ENCODE measurements at places on chromosomes 5 and 9.

- no peak for DNase-seq
These were observed 47.3 kb downstream of the UHRF2 start for GRCh38 chr9:6460189-6460768.

GRCh38 chr5:170430866-170431437 lies 41.8 kb upstream of the KCNMB1 start:
- DNase-seq: no peak

- no peak for DNase-seq
These were observed 183.7 kb downstream of the SAXO1 start for GRCh38 chr9:18849270-18849669.

DNA sequence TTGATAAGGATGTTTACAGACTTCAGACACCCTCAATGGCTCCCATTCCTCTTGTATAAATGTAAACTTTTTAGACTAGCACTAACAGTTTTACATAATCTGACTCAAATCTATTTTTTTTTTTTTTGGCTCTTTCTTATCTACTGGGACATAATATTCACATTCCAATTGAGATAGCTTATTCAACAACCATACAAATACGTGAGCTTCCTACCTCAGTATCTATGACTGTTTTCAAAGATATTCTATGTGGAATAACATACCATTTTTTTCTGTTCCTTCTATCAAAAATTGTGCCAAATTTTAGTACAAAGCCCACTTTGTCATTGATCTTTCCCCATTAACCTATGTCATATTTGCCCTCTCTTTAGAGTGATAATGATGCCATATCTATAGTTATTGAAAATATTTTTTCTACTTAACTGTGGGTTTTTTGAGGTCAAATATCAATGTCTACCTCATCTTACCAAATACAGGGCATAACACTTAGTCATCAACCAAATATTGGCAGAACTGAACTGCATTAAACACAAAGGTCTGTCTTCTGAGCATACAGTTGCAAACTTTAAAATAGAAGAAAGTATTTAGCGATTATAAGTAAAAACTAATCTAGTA lies 482.6 kb downstream of the PTPRD start:
- DNase-seq: no peak

GRCh38 chr9:136572003-136572827 lies 26.4 kb upstream of the NOTCH1 start:
- no peak for DNase-seq

DNA sequence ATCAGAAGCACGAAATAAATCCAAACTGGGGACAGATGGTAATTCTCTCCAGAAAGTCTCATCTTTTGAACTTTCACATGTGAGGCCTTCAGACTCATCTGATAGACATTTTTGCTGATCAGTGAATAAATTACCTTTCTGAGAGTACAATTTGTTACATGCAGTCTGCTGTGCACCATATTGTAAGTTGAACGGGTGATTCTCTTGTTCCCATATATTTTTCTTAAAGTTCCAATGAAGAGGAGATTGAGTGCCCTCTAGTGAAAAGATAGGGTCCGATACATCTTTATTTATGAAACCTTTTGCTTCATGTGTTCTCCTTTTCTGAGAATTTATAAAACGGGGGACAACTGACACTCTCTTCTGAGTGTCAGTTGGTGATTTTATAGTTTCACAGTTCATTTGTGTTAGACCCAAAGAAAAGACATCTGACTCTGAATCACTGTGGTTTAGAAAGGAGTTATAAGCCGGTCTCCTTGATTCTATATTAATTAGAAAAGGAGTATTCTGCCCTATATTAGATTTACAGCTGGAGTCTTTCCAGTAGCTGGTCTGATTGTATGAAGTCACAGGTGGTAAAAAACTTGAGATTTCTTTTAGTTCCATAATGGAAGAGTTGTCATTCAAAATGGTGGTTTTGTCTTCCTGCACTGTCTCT lies 30.4 kb downstream of the GNG10 start:
- no peak for DNase-seq

DNA sequence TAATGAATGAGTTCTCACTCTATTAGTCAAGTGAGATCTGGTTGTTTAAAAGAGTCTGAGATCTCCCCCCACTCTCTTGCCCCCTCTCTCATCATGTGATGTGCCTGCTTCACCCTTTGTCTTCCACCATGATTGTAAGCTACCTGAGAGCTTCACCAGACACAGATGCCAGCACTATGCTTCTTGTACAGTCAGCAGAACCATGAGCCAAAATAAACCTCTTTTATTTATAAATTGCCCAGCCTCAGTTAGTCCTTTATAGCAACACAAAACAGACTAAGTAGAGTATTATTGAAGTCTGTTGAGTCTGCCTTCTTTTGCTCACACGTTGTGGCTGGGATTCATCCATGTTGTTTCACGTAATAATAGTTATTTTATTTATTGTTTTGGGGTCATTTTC lies 14.3 kb downstream of the CYSTM1 start:
- no peak for DNase-seq

DNA sequence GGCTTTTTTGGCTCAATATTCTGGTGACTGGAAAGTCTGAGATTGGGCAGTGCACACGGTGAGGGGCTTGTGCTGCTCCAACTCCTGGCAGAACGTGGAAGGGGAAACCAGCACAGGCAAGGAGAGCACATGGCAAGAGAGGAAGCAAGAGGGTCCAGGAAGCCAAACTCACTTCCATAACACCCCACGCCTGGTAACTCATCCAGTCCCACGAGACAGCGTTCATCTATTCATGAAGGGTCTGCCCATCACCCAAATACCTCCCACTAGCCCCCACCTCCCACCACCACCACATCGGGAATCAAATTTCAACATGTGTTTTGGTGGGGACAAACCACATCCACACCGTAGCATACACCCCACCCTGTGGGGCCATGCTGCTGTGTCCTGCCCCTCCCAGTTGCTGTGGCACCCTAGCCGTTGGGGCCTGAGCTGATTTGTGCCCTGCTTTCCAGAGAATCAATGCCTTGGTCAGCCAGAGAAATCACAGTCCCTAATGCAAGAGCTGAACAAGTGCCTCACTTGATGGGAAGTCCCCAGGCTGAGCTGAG lies 27.3 kb downstream of the PROP1 start:
- no peak for DNase-seq

DNA sequence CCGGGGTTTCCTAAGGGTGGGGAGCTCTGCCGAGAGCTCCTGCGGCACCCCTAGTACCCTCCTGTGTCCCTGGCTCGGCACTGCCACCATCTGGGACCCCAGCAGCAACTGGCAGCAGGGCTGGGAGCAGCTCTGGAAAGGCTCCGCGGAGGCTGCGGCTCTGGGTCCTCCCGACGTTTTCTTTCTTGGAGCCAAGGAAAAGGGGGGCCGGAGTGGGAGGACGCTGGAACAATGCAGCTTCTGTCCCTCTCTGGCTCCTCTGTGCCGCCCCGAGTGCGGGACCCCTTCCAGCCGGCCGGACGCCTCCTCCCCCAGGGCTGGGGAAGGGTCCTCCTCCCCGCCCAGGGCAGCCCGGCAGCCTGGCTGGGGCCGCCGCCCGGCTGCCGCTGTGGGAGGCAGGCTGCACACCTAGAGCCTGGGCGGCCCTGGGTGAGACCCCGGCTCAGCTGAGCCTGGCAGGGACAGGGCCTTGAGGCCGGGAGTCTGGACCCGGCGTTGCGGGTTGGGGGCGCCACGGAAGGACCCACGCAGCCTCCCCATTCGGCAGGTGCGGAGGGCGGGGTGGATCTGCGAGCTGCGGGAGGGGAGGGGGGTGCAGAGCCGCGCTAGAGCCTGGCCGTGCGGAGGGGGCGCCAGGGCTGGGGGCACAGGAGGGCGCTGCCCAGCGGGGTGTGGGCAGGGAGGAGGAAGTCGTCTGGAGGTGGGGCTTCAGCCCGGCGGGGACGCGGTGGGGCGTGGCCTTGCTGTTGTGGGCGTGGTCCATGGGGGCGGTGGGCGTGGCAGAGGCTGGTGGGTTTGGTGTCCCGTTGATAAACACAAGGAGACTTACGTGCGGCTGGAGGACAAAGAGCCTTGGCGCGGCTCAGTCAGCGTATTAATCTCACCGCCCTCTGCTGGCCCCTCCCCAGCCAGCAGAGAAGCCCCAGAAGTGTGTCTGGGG lies 15.1 kb downstream of the GPSM1 start:
- DNase-seq: peak; percentile 90

DNA sequence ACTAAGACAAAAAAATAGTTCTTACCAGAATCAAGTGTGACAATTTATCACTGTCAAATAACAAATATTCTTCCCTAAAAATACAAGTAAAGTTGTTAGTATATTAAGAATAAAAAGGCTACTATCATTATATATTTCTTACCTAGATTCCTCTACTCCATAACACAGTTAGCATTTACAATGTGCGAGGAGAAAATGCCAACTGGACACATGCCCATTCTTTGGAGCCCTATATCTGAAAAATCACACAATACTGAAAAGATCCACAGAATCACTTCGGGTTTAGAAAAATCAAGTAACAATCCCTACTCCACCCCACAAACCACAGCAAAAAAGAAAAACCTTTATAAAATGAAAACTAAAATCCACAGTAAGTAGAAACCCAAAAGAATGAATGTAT lies 70.9 kb downstream of the PKD2L2 start:
- no peak for DNase-seq

DNA sequence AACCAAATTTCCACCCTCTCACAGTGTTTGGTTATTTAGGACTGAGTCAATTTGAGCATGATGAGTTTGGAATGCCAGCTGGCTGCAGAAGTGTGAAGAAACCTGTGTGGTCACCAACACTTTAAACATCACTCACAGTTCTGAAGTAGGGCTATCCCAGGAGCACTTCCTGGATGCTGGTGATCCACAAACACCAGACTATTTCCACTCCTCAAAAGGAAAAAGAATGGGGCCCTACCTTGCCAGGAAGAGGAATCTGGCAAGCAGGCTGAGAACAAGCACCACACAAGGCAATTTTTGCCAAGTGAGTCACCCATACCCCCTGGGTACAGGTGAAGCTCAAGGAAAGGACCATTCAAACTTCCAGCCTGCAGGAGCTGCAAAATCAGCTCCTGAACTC lies 294.2 kb upstream of the PTGER4 start:
- DNase-seq: no peak

GRCh38 chr9:77417566-77417965 lies 230.6 kb downstream of the GNA14 start:
- DNase-seq: no peak

- DNase-seq: no peak
These were observed 3.2 kb upstream of the HSD17B3 start for GRCh38 chr9:96305171-96305570.

DNA sequence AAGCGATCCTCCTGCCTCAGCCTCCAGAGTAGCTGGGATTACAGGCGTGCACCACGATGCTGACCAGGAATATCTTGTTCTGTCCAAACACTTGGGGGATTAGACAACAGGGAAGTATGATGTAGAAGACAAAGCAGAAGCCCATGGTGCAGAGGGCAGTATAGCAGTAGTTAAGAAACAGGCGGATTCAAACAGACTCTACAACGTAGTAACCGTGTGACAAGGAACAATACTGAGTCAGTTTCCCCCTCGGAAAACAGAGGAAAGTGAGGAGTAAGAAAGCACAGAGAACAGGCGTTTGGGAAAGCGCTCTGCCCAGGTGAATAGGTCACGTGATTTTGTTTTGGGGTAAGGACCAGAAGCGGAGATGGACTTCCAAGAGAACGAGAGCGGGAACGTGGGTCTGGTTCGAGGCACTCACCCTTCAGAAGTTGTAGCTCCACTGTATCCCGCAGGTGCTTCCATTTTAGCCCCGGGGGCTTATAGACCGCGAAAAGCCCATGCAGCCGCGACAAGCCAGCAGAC lies 306 bp downstream of the TRUB2 start:
- DNase-seq: no peak

DNA sequence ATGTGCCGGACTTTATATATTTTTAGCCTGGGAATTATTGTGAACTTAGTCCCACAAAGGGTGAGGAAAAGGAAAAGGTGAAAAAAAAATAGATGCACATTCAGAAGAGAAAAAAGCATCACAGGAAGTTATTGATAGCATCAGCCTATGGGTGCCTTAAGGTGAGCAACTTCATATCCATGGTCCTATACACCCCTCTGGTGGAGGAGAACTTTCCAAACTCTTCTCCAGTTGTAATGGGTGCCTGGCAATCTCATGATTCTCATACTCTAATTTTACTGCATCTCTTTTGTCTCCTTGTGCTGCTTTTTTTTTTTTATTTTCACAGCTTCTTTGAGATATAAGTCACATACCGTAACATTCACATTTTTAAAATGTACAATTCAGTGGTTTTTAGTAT lies 107.4 kb downstream of the JAKMIP2 start:
- DNase-seq: no peak

DNA sequence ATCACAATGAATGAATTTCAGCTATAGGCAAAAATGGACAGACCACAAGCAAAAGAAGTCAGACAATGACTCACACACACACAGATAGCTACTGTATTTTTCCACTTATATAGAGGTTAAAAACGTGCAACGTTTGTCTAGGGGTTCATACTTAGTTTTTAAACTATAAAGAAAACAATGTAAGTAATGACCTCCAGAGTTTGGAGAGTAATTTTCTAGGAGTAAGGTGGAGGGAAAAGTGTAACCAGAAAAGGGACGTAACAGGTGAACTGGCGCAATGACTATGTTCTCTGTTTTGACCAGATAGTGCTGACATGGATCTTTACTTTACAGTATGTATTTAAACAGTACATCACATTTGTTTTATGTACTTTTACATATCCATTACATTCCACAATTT lies 51.1 kb downstream of the FNIP1 start:
- DNase-seq: no peak

DNA sequence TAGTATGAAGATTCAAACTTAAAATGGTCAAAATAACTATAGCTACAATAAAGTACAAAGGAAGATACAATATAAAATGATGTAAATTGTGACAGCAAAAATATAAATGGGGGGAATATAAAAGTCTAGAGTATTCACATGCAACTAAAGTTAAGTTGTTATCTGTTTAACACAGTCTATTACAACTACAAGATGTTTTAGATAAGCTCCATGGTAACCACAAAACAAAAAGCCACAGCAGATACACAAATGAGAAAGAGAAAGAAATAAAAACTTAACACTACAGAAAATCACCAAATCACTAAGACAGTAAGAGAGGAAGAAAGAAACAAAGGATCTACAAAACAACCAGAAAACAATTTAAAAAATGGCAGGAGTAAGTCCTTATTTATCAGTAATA lies 17.0 kb upstream of the SH3TC2 start:
- DNase-seq: no peak

- no peak for DNase-seq
These were observed 2.3 kb upstream of the PTGDS start for GRCh38 chr9:136974817-136975535.

- no peak for DNase-seq
These were observed at the start of gene LTC4S for GRCh38 chr5:179793468-179794139. Gene LTC4S, plus strand, starts transcription at chr5:179793986. Its CDS starts 95 bp downstream, at chr5:179794081.

DNA sequence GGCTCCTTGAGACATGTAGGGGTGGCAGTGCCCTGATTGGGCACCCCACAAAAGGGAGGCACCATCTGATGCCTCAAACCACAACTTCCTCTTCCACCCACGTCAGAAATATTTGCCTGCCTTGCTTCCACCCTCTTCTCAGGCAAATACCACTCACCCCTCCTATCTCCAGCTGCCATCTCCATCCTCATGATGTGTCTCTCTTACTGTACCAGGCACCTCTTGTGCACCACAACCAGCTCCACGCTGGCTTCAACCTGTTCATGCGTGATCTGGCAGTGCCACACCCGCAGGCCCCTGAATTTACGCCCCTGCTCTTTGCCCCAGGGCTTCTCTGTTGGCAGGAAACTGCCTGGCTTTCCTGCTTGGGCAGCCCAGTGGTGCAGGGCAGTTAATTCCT lies 87.8 kb upstream of the HSPA9 start:
- peak; percentile 31 for DNase-seq

Data from BE2C (cell line).